COR-L47 (cell line): ENCODE measurements at places on chromosomes 16 and 17.

DNA sequence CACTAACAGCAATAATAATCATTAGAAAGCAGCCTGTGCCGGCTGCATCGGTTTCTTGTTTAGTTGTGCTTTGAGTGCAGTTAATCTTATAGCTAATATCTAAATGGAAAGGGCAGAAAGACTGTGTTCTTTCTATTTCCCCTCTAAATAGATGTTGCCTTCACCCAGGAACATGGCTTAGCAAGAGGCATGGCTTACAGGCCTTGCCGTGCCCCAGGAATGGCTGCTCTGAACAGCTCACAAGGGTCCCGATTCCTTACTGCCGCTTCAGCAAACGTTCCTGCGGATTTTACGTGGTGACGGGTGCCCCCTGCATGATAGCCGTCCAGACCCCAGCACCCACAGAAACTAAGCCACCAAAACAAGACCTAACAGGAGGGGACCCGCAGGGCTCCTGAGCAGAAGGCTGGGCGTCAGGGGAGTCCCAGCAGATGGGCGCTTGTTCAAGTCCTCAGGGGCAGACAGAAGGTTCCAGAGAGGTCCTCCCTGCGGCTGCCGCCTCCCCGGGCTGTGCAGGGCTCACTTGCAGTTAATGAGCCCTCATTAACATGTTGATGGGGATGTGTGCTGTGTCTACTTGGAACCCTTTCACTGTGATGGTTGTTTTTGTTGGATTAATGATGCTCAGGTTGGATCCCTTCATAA lies 52.5 kb upstream of the ENPP7 start:
- no peak for DNase-seq

- no peak for DNase-seq
Observed at GRCh38 chr17:65202844-65203571, 65.8 kb downstream of the RGS9 start.

DNA sequence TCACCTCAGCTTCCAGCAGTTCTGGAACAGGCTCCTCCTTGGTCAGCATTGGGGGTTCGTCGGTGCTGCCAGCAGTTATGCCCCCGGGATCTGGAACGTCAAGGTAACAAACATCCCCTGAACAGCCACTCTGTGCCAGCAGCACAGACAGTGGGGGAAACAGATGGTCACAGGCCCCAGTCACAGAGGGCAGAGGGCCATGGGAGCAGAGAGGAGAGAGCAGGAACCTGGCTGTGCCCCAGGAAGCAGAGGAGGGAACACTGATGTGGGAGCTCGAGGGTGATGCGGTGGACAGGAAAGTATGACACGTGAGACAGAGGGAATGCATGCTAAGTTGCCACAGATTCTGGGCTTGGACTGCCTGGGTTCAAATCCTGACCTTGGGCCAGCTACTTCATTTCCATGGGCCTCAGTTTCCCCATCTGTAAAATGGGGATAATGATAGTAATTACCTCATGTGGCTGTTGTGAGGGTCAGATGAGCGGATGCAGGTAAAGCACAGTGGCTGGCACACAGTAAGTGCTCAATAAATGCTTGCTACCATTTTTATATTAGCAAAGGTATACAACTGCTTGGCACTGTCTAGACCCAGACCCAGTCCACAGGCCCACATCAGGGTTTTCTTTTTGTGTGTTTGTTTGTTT lies 4.9 kb downstream of the BCL7C start:
- DNase-seq, result no peak

- no peak for DNase-seq
Observed at GRCh38 chr16:53848277-53848942, 144.5 kb downstream of the FTO start.

DNA sequence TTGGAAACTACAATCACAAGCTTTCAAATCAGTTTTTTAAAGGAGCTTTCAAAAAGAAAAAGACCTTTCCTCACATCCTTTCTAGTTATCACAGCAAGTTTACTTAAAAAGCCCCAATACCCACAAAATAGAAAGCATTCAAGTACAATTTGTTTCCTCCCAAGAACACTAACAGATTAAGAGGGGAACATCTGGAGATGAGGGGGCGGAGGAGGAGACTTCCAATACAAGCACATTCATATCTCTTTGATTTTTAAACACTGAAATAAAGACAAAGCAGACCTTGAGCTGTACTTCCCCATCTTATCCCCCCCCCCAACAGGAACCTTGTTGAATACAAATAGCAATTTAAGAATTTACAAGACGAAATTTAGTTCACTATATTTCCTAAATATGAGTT lies 2.0 kb downstream of the YWHAE start:
- DNase-seq, result no peak

- DNase-seq, result no peak
Observed at GRCh38 chr17:79752175-79752574, 21.4 kb downstream of the ENPP7 start.

DNA sequence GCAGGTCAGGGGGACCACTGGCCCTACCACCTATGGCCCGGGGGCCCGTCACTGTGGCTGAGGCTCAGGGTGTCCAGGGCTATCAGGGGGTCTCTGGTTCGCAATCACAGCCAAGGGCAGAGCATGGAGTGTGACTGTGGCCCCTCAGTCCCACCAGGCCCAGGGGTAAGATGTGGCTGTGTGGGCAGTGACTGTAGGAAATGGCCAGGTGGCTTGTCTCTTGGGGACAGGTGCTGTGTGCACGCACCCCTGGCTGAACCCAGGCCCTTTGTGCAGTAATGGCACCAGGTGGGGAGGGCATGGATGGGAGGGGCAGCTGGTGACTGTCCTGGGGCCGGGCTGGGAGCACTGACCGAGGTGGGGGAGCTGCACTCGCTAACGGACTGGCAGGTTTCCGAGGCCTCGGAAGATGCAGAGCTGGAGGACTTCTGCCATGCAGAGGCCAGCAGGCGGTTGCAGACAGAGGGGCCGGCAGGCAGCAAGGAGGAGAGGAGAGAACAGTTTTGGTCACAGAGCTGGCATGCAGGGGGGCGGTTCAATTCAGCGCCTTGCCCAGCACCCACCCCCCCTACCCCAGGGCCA lies 18.8 kb downstream of the IL34 start:
- DNase-seq, result no peak

DNA sequence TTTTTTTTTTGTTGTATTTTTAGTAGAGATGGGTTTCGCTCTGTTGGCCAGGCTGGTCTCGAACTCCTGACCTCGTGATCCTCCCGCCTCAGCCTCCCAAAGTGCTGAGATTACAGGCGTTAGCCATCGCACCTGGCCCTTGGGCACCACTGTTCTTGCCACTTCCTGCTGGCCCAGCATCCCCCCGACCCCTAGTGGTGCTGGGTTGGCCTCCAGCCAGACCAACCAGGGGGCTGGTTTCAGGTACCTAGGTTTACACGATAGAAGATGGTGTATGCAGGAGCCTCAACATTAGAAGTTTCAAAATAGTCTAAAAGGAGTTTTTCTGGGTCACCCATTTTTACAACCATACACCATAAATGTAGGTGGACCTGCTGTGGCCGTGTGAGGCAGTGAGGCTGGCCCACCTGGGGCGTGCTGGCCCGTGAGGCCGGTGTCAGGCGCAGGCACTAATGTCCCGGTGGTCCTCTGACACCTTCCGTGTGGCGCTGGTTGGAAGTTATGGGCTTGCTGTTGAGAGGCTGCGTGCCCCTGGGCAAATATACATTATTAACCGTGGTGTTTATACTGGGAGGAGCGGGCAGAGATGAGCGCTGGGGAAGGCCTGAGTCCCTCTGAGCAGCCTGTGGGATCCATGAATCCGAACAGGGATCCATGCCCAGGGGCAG lies 43.5 kb downstream of the CFAP20 start:
- no peak for DNase-seq

- DNase-seq, result no peak
Observed at GRCh38 chr17:56514264-56514663, 79.2 kb upstream of the NOG start.

DNA sequence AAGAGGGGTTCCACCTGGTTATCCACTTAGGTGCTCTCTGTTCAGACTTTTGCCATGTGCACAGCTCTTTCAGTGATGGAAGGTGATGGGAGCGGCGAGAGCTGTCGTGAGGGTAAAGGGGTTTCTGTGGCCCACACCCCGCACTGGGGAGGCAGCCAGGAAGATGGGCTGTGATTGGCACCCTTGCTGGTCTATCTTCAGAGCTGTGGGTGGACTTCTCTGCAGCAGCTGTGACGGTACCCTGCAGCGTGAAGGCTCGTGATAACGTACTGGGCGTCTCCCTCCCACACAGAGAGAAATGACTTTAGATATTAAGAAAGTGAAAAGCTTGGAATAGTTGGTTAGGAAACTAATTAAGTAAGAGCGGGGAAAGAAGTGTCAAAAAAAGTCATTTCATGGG lies 45.8 kb downstream of the MPRIP start:
- no peak for DNase-seq

- no peak for DNase-seq
Observed at GRCh38 chr17:44859701-44860100, 12.0 kb downstream of the HIGD1B start.

DNA sequence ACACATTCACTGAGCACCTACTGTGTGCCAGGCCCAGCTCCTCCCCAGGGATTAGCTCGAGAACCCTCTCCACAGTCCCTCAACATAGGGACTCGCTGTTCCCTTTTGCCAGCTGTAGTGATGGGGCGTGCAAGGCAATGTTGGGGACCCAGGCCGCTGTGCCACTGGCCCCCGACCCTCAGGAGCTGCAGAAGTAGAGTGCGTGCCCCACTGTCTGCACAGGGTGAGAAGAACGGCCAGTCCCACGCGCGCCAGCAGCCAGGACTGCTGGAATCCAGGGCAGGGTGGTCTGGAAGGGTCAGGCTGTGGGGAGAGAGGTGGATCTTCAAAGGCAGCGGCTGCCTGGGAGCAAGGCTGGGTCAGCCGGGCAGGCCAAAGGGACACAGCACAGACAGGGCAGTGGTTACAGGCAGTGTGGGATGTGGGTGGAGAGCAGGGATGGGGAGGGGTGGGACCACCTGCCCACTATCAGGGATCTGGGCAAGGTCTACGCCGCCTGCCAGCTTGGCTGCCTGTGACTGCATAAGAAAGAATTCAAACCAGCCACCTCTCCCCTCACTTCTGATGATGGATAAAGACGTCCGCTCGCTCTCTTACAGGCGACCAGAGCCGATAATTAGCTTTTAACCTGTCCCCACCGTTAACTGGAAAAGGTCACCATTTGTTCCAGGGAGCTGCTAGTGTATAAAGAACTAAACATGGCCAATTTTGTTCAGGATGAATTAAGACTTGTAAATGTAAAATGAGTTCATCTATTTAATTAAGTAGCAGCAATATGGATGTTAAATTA lies 86.7 kb upstream of the GSE1 start:
- no peak for DNase-seq

- DNase-seq, result no peak
Observed at GRCh38 chr16:3655396-3656159, 1.1 kb downstream of the DNASE1 start.

DNA sequence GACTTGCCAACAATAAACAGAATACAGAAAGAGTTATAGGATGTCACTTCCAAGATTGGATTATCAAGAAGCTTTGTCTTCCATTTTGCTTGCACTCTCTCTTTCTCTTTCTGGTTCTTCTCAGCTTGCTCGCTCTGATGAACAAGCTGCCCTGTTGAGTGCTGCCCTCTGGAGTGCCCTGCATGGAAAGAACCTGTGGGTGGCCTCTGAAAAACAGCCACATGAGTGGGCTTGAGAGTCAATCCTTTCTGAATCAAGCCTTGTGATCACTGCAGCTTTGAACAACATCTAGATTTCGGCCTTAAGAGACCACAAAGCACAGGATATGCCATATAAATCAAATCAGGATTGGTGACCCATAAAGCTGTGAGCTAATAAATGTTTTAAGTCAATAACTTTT lies 185.1 kb downstream of the KIF2B start:
- DNase-seq, result no peak

DNA sequence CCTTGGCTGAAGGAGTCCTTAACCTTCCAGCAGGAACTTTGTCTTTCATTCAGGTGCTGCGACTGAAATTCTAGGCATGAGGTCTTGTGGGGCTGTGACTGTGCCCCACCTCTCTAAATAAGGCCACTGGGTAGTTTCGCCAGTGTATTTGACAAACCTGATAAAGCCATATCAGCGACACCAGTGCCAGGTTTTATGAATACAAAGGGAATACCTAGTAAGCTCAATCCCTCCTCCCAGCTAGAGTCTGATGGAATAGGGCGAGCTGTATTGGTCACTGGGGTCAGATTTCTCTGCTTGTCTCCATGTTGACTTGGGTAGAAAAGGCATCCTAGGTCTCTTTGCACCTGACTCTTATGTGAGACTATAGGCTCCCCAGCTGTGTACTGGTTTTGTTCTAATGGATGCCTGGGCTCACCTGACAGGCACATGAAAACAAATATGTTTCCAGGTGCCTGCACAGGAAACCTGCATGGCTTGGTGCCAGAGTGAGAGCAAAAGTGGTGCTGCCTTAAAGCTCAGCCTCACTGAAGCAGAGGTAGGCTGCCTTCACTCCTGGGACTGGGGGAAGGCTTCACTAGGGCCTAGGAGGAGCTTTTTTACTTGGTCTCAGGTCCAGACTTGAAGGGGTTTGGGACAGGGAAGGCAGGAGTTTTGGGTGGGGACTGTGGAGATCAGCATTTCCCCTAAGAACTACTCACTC lies 8.3 kb downstream of the SLC7A6 start:
- peak; percentile 71 for DNase-seq

DNA sequence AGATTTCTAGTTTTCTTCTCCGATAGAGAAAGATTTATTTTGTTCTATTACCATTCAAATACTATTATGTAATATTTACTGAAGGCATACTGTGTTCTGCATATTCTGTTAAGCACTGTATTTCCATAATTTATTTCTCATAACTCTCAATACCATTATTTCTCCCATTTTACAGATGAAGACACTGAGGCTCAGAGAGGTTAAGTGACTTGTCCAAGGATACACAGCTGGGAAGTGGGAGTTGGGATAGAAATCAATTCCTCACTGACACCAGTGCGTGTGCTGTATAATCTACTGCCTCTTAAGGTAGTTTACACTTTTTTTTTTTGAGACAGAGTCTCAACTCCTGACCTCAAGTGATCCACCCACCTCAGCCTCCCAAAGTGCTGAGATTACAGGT lies 7.4 kb downstream of the NLRC3 start:
- no peak for DNase-seq

DNA sequence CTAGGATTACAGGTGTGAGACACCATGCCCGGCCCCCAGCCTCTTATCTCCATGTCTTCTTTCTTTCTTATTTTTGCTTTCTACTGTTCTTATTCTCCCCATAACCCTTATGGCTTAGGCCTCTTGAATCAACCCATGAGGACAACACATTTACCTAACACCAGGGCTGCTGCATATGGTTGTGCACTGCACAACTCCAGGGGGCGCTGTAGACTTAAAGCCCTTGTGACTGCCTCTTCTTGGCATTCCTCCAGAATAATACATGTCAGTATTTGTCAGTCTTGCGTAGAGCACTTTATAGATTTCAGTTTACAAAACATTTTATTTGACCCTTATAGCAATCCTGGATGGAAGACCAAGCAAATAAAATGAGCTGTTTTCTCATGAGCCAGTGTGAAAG lies 225.0 kb upstream of the SALL1 start:
- no peak for DNase-seq

DNA sequence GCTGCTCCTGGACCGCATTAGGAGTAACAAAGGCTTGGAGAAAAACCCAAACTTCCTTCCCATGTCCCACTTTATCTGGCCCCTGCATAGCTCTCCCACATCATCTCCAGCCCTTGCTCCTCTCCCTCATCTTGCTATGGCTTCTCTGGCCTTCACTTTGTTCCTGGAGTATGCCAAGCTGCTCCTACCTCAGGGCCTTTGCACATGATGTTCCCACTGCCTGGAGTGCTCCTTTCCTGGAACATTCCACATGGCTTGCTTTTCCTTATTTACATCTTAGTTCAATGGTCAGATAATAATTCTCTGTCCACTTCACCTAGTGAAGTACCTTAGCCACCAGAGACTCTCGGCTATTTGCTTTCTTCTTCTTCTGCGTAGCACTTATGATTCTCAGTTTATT lies 4.3 kb upstream of the KSR1 start:
- no peak for DNase-seq
